CD8-positive, alpha-beta memory T cell (primary cell): ENCODE measurements at places on chromosomes 6 and 20. TPM values are rescaled to one million over a fixed set of nuclear protein-coding genes. Genes with fewer than 3 reads are reported as not detected.

- no peak for DNase-seq
These were observed 555.5 kb upstream of the MARCKS start for GRCh38 chr6:113301651-113302050.

DNA sequence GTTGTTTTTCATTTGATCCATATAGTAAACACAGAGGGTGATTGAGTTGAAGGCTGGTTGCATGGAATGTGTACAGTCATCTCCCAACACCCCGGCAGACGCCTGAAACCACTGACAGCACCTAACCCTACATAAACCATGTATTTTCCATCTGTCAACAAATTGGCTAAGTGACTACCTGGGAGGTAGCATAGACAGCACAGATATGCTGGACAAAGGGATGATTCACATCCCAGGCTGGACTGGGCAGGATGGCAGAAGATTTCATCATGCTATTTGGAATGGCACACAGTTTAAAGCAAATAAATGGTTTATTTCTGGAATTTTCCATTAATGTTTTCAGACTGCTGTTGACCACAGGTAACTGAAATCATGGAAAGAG, 4.4 kb upstream of the VIP start:
- DNase-seq, result no peak

DNA sequence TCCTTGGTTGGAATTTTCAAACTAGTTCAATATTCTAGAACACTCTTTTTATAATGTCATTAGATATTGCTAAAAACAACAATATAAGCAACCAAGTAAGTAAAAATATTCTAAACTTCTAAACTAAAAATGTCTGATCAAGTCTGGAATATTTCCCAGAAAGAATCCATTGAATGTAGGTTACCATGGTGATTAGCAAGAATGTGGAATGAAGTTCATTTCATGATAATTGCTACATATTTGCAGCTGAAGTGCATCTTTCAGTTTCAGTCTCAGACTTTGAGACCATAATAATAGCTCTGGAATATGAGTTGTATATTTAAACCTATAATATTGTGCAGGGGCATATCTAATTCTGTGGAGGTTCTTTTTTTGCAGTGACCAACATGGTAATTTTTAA, 61.0 kb upstream of the NKAIN2 start:
- no peak for DNase-seq

DNA sequence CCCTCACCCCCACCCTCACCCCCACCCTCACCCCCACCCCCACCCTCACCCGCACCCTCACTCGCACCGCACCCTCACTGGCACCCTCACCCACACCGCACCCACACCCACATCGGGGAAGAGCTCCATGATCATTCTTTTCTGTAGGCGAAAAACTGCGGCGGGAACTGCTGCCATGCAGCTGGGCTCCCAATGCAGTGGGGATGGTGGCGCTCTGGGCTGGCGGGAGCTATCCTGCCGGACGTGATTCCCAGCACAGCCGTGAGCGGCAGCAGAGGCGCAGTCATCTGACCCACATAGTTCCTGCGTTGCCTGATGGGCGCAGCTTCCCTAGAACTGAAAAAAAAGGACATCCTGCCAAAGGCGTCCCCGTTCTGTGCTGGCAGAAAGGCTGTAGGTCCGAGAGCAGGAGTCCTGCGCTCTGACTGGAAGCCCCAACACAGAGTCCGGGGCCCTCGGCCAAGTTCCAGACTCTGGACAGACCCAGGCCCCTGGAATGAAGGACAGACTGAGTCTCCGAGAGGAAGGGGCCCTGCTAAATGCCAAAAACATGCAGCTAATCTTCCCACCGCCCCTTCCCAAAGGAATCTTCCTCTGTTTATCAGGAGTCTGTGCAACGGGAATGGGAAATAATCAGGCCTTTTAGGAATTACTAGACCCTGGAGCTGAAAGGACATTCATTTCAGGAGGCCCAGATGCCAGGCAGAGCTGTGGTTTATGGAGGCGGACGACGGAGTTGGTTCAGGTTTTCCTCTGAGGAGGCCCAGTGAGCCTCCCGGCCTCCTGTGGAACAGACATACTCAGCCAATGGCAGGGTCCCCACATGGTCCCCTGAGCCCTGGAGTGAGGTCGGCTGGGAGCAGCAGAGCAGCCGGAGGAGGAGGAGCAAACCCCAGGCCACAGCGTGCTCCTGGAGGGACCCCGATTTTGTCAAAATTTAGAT, 14.1 kb upstream of the TCFL5 start:
- no peak for DNase-seq

DNA sequence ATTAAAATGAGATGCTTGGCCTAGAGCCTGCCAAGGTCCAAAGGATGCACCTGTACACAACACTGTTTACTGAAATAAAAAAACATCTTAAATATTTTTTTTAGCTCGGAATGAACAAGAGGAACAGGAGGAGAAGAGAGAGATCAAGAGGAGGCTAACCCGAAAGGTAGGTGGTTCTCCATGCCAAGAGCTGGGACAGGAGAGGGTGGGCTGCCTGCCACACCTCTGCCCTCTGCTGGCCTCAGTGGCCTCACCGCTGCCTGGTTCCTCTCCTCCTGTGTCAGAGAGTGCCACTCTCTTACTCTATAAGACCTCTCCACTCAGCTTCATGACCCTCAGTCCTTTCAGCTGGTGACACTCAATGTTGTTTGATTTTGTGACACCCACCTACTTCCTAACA, 50.2 kb downstream of the TBC1D7 start:
- no peak for DNase-seq

DNA sequence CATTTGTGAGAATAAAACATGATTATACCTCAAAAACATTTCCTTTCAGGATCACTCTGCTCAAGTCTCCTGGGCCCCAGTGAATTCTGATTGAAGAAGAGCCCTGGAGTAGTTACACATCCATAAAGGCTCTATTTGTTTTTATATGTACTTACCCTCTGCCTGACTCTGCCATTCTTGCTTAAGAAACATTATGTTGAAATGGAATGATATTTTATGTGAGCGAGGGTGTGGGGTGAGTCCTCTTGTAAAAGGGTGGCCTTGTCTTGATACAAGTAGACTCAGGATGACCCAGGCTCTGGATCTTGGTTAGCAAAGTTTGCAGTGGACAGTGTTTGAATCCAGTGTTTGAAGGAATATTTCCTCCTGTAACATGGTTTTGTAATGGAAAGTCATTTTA, 215.4 kb upstream of the PREP start:
- DNase-seq, result no peak

DNA sequence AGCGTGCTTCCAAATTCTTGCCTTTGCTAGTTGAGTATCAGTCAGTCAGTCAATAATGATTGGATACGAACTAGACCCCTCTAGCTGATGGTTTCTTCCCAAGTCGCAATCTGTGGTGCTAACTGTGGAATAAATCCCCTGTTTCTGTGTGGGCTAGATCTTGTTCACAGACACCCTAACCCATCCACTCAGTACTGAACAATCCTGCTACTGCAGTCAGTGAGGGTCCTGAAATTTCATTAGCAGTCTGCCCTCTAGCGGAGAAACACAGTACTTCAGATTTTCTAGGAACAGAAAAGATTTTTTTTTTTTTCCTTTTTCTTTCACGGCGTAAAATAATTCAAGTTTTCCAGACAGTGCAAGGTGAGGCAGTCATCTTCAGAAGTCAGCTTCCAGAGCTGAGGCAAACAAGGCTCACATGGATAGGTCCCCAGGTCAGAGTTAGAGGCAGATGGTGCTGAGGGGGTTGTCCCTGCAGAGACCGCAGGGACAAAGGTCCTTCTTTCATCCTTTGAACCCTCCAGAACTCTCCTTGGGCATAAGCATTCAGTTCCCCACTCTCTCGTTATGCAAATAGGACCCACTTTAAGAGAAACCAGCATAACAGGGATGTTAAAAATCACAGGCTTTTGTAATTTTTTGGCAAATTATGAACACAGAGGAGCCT, 119.6 kb downstream of the SCML4 start:
- DNase-seq, result no peak

DNA sequence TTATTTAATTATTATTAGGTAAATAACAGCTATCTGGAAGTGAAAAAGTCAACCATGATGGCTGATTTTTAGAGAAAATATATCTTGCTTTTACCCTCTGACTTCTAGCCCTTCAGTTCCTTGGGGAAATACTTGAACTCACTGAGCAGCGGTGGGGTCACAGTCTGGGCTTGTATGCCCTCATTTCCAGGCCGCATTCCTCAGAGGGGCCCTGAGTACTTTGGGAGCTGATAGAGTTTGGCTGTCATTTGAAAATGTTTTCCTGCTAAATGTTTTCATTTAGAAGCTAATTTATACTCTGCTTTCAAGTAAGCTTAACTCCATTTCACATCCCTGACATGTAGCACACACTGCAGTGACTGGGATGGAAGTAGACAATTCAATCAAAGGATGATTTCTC, 1028.5 kb downstream of the KIF16B start:
- no peak for DNase-seq

DNA sequence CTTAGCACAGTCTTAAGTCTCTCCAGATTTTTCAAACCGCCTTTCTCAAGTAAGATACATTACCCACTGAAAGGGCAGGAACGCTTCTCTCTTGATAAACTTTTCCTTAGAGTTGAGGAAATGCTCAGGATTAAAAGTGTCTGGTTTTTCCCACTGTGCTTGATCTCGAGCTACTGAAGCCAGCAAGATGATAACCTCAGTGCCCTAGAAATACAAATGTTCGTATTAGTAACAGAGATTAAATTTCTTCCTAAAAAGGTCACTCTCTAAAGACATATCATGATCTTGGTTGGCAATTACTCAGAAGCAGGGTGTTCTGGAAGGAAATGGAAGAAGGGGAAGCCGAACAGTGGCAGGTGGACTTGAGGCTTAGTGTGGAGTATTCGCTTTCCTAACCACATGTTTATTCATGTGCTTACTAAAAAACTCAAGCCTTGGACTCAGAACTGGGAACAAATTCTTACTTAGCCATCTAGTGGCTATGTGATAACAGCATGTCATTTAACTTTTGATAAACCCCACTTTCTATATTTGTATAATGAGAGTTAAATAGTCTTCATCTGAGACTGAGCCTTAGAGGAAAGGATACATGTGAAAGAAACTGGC, 20.1 kb downstream of the C6orf141 start:
- DNase-seq, result no peak

GRCh38 chr20:50932691-50933280, 1.5 kb upstream of the ADNP start:
- no peak for DNase-seq

- no peak for DNase-seq
These were observed 182.7 kb downstream of the PHACTR1 start for GRCh38 chr6:12899046-12899833.

GRCh38 chr6:149211046-149211571, 106.4 kb upstream of the TAB2 start:
- no peak for DNase-seq

- DNase-seq, result no peak
These were observed 129.0 kb downstream of the F13A1 start for GRCh38 chr6:6191476-6191875.

GRCh38 chr6:128057946-128058345, 157.1 kb upstream of the THEMIS start:
- DNase-seq, result no peak

DNA sequence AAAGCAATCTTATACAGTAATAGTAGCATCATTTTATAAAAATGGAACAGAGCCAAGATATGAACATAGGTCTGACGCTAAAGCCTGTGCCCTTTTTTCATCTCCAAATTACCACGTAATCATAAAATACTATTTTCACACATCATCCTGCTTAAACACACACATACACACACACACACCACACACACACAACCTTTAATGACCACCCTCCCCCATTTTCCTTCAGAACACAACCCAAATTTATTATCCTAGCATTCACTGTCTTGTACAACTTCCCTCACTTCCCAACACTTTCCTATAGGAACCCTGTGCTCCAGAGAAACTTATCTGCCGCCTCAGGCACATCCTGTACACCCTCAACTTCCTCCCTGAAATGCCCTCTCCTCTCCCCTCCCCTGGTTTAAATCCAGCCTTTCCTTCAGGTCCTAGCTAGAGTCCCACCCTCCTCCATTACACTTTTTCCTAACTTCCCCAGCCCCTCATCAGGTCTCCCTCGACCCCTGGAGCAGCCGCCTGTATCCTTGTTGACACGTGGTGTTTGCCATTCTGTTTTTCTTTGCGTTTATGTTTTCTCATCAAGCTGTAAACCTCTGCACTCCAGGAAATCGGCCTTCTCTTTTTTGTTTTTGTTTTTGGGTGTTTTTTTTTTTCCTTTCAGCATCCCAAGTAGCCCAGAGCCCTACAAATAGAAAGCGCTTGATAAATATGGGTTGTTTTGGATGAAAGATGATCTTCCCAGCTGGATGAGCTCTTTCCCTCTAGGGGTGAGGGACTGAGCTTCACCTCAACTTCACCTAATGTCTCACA, 968 bp upstream of the MMP24 start:
- DNase-seq, result no peak

Gene LRRN4
- not detected for total RNA-seq

Gene STMND1
- not detected for total RNA-seq

Gene CNBD2
- total RNA-seq, result 5.4 TPM

Gene C6orf141
- not detected for total RNA-seq

Gene ETV7
- 0.78 TPM for total RNA-seq

Gene COL20A1
- total RNA-seq, result 0.04 TPM

Gene CST5
- total RNA-seq, result not detected
